ENCODE measurements at places on chromosomes 4 and X.

DNA sequence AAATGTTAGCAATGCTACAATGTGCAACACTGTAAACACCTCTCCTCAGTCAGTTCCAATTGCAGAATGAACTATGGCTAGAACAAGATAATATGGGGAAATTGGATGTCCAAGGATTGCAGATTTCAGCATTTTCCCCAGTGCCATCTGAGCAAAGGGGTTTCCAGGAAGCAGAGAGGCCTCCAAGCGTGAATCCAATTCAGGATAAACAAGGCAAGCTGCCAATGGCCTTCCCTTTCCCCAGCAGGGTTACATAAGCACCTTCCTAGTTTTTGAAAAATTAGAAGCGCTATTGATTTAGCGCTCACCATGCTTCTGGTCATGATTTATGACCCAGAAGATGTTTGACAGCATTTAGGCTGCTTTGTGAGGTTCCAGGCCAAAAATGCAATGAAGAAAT is 223.0 kb upstream of the GATB start:
- DNase-seq, result no peak

DNA sequence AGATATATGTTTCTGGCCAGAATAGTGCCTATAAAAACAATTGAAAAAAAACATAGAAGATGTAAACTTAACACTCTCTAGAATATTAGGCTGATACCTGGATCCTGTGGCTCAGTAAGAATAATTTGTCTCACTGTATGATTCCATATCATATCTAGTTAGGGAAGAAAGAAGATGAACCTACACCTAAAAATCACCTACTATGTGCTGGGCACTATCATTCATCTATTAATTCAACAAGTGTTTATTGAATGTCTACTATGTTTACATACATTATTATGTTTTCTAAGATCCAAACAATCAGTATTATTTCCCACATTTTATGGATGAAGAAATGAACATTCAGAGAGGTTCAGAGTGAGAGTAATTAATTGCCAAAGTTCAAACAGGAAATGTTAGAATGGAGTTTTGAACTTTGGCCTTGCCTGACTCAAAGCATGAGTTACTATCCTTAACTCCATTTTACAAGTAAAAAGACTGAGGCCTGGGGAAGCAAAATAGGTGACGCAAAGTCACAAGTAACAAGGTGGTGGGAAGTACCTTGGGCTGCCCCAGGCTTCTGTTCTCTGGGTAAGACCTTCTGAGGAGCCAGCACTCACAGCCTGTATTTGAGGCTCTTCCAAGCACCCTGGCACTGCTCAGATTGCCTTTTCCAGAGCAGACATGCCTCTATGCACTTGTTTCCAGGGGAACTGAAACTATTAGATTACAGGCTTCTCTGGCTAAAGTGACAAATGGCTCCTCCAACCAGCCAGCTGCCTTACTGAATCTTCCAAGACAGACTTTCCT is 111.1 kb upstream of the ACSL4 start:
- peak; percentile 16 for DNase-seq

- DNase-seq, result no peak
Observed at GRCh38 chr4:139076016-139076744, 60.6 kb downstream of the NOCT start.

GRCh38 chr4:147610686-147611085 is 6.5 kb upstream of the TMEM184C start:
- no peak for DNase-seq

DNA sequence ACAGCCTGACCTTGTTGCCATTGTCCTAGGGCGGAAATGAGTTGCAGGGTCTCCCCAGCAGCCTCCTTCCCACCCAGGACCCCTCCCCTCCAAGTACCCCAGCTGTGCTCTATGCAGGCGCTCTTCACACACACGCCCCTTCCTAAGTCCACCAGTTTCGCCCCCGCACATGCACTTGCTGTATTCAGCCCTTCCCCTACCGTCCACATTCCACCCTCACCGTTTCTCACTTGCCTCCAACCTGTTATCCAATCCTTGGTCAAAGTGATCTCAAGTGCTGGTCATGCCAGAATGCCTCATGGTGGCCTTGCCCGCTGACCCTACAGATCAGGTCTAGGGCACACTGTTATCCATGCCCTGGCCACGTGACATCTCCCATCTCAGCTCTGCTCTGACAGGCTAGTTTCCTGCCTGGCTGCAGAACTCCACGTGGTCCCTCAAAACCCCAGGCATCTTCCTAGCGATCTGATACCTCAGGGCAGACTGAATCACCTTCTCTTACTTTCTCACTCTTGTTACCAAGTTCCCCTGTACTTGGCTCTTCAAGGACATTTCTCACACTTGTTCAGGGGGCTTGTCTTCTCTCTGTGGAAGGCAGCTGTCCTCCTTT is 39.7 kb downstream of the NSG1 start:
- DNase-seq, result no peak

DNA sequence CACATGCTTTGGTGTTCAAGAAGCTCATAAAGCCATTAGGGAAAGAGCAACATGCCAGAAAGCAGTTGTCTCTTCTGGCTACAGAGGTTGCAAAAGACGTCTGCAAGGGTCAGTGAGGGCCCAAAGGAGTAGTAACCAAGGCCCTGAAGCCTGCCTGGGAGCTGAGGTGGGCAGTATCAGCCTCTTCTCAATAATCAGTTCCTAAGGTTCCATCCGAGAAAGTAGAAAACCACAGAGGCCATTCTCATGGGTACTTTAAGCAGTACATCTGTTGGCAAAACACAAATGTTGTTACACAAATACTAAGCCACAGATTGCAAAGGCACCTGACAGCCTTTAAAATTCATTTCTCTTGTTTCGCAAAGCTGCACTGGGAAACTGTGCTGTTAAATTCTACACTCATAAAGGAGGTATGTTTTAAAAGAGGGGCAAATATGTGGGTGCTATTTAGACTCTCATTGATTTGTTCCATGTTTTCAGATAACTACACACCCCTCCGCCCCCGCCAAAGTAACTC is 37.7 kb downstream of the MECP2 start:
- no peak for DNase-seq

GRCh38 chr4:2417765-2418649 is at the start of gene ZFYVE28:
Gene ZFYVE28, minus strand, starts transcription at chr4:2418645. Its CDS starts 322 bp downstream, at chr4:2418323.
- DNase-seq, result peak; percentile 31

DNA sequence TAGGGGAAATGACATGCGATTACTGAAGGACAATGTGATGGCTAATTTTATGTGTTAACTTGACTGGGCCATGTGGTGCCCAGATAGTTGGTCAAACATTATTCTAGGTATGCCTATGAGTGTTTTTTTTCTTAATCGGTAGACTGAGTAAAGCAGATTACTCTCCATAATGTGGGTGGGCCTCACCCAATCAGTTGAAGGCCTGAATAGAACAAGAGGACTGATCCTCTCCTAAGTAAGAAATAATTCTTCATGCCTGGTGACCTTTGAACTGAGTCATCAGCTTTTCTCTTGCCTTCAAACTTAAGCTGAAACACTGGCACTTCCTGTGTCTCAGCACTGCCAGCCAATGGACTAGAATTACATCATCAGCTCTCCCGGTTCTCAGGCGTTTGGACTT is 164.0 kb upstream of the FGF13 start:
- DNase-seq, result no peak

DNA sequence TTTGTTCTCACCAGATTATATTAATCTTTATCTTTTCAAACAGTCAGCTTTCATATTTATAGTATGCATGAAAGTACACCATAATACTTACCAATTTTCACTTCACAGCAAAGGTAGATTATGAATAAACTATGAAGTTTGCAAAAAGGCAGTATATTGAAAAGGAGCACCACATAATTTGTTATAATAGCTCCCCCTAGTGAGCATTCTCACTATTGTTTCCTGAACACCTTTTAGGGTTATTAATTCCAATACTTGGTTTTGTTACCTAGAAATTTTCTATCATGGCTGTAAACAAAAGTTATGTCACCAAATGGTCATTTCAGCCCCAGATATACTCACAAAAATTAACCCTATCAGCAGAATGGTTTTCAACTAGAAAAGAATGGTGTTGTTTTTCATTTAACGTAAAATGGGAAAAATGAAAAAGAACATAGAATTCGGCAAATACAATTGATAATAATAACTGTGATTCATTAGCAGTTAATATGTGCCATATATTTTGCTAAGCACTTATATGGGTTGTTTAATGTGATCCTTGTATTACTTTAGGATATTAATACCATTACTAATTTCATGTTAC is 30.2 kb upstream of the NKX6-1 start:
- DNase-seq, result peak; percentile 64

All from NCI-H82 (cell line).